ENCODE measurements at places on chromosomes 5 and 9. TPM values are rescaled to one million over a fixed set of nuclear protein-coding genes. Genes with fewer than 3 reads are reported as not detected.

The FST gene
- 16.7 TPM for total RNA-seq

The C9orf153 gene
- 0.49 TPM for total RNA-seq

The F2RL2 gene
- total RNA-seq: not detected

The FOXD4L6 gene
- not detected for total RNA-seq

The FAM153A gene
- total RNA-seq: 0.51 TPM

The ZNF879 gene
- 4.0 TPM for total RNA-seq

The MED7 gene
- 13.8 TPM for total RNA-seq

The CDC20B gene
- not detected for total RNA-seq

The GNA14 gene
- total RNA-seq: 6.4 TPM

The CAPSL gene
- total RNA-seq: not detected

The HNRNPAB gene
- total RNA-seq: 64.8 TPM

The IL5 gene
- not detected for total RNA-seq

The KIAA0825 gene
- 5.8 TPM for total RNA-seq

The GLDC gene
- not detected for total RNA-seq

The TAF1L gene
- total RNA-seq: not detected

The PCDHA10 gene
- 0.65 TPM for total RNA-seq

The OR1L6 gene
- not detected for total RNA-seq

The PCDHB6 gene
- total RNA-seq: not detected

The SLC25A2 gene
- total RNA-seq: 1.1 TPM

The PKD2L2 gene
- total RNA-seq: not detected

The SNCB gene
- not detected for total RNA-seq

The F2R gene
- 31.7 TPM for total RNA-seq

The AGXT2 gene
- total RNA-seq: not detected

The ABITRAM gene
- total RNA-seq: 6.4 TPM

The NR5A1 gene
- not detected for total RNA-seq

The SLC1A1 gene
- total RNA-seq: 4.4 TPM

The GKAP1 gene
- 16.1 TPM for total RNA-seq

The FOXD4L4 gene
- 0.44 TPM for total RNA-seq

The MFAP3 gene
- 68.2 TPM for total RNA-seq

The SMARCA2 gene
- 186 TPM for total RNA-seq

The IFNA13 gene
- not detected for total RNA-seq

The PHYHD1 gene
- total RNA-seq: 82.3 TPM

The ORM1 gene
- total RNA-seq: not detected

Measured in subcutaneous adipose tissue (tissue), 4 donors.